CD4-positive, alpha-beta T cell treated with Interleukin-12 subunit alpha and Interleukin-12 subunit beta, for 1 hour (primary cell): ENCODE measurements at places on chromosomes 12 and 14.

GRCh38 chr12:78645956-78646355 lies 218.6 kb upstream of the SYT1 start:
- no peak for DNase-seq

GRCh38 chr14:103529383-103530365 lies 678 bp downstream of the TRMT61A start:
- no peak for DNase-seq

DNA sequence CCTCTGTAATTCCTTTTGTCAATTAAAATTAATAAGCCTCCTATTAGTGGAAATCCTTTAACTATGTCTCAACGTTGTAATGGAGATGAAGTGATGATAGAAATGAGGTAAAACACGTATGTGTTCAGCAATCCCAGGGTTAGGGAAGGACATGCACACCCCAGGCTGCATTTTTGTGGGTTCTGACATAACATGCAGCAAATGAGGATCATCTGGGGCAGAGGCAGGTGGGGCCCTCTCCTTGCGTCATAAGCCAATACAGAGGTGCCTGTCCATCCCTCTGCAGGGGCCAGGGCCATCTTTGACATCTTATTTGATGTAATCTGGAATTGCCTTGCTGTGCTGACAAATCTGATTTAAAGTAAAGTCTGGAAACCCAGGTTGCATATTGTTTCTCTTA lies 73.2 kb downstream of the MYRFL start:
- DNase-seq: no peak

DNA sequence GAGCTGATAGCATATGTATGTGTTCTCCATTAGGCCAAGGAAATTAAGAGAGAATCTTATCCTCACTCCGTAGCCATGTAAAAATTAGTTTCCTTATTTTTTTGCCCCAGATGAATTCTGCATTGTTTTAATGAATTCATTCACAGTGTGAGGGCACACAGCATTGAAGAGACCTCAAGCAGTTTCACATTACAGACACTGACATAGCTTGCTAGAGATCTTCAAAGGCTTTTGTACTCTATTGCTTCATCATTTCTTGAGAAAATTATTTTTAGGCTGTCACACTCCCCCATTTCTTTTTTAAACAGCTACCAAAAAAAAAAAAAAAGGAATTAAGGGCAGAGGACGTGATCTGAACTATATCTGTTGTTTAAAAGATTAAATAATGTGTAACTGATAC lies 251.1 kb downstream of the BCAT1 start:
- no peak for DNase-seq

- DNase-seq: no peak
These were observed 23.9 kb downstream of the SERPINA10 start for GRCh38 chr14:94269156-94269555.
